T-helper 2 cell treated with Interferon-gamma antibody and Interleukin-4, amounts not matched to agents 5 μg/mL and 100 μg/mL, for 36 hours (primary cell): ENCODE measurements at places on chromosomes 5 and 9.

DNA sequence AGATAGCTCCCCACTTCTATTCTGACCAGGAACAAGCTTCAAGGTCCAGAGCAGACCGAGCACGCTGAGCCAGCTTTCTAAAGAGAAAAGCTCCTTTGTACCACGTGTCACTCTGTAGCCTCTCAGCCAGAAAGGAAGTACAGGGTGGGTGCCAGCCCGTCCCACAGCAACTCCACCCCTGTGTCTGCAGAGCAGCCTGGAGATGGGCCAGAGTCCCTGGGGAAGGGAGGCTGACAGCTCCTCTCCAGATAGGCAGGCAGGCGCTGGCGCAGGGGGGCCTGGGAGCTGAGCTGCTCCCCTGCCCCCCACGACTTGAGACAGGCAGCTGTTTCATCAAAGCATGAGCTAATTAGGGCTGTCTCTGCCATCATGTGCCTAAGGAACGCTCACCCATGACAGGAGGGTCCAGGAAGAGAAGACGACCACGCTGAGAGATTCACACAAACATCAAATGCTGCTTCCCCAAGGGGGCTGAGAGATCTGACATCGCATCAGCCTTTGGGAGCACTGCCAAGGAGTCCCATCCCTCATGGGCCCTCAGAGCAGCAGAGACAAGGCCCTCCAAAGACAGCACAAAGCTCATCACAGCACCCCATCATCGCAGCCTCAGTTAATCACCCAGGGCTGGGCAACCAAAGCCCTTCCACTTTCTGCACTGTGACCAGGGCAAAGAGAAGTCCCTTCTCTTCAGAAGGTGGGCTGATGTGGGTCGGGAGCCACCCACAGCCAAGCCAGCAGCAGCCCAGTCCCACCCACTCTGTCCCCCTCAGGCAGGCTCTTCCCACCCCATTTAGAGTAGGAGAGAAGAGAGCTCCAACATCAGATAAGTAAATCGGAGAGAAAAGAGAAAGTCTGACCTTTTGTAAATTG, 78.5 kb upstream of the LRRTM2 start:
- DNase-seq = no peak

- no peak for DNase-seq
Observed at GRCh38 chr9:3828495-3828894, 302.7 kb upstream of the RFX3 start.

DNA sequence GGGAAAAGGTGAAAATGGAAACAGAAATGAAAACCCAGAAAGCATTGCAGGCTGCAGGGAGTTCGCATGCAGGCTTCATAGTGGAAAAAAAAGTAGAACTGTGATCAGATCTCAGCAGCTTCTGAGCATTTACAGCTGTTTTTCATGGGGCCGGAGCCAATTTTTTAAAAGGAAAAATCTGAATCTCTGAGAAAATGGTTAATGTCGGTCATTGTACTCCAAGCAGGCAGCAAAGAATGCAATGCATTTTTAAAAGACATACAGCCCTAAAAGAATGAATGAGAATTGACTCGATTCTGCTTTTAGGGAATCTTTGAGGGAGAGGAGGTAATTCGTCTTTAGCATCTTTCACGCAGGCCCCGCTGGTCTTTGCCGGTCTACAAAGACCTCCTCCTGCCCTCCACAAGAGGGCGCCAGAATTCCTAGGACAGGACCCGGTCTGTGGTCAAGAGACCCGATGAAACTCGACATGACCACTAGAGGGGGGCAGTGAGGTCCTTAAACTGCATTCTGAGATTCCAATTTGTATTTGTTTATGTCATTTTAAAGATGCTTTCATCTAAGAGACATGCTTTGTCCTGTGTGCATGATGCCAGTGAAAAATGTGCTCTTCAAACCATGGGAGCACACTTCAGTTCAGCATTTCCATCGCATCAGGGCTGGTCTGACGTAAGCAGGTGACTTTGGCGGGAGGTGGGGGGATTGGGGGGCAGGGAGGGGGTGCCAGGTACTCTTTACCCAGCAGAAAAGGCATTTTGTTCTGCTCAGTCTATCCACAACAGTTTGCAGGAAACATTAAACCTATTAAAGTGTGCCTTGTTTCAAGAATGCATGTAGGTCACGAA, 43.7 kb upstream of the TMEM252 start:
- DNase-seq = peak; percentile 78

DNA sequence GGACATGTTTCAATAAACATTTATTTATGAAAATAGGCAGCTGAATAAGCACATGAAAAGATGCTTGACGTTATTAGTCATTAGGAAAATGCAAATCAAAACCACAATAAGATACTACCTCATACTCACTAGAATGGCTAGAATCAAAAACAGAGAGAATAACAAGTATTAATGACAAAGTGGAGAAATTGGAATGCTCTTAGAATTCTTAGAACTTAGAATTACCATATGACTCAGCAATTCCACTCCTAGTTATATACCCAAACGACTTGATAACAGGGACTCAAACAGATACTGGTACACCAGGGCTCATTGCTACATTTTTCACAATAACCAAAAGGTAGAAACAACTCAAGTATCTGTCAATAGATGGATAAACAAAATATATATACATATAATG, 15.1 kb upstream of the TRIM36 start:
- no peak for DNase-seq

- no peak for DNase-seq
Observed at GRCh38 chr5:163439092-163439425, 1.7 kb downstream of the CCNG1 start.

GRCh38 chr5:77741608-77742007, 34.5 kb downstream of the TBCA start:
- DNase-seq = no peak

GRCh38 chr5:139655727-139656271, 7.7 kb downstream of the CXXC5 start:
- DNase-seq = no peak

GRCh38 chr9:7653262-7653661, 146.3 kb downstream of the DMAC1 start:
- no peak for DNase-seq

DNA sequence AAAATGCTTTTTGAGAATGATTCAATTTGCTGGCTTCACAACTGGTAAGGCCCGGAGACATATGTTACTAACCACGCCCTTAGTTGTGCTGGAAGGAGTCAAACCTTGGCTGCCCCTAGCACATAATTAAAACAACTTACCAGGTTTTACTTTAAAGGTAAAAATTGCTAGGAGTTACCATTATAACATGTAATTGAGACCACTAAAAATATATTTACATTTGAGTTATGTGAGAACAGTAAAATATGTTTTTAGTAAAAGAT, 435.6 kb upstream of the CDH9 start:
- no peak for DNase-seq

DNA sequence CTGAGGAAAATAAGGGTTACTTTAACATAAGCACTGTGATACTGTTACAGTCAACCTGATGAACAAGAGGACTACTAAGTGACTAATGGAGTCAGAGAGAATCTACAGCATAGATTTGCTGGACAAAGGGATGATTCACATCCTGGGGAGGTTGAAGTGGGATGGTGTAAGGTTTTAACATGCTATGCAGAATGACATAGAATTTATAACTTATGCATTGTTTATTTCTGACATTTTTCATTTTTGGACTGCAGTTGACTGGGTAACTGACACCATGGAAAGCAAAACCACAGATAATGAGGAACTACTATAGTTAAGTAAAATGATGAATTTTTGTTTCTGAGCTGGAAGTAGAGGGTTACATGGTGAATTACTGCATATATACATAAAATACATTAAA, 389.2 kb downstream of the MAT2B start:
- DNase-seq = no peak
